ENCODE measurements at places on chromosomes 7 and 10.

DNA sequence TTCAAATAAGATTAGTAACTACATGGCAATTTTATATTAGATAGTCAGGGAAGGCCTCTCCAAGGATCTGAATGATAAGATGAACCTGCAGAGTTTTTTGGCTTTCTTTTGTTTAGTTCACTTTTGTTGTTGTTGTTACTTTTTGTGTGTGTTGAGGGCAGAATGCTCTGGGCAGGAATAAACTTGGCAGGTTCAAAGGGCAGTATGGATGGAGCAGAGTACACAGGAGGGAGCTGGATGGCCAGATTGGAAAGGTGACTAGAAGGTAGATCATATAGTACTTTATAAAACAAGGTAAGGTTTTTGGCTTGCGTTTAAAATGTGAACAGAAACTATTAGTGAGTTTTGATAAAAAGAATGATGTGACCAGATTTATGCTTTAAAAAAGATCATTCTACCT lies 17.9 kb downstream of the CROT start:
- H3K27me3 ChIP-seq: no peaks in the 10 kb centered on the region
- no peaks in the 10 kb centered on the region for H3K36me3 ChIP-seq
- no peak for DNase-seq
- H3K4me3 ChIP-seq: no peak overlapping the region
- H3K27ac ChIP-seq: no peak overlapping the region

DNA sequence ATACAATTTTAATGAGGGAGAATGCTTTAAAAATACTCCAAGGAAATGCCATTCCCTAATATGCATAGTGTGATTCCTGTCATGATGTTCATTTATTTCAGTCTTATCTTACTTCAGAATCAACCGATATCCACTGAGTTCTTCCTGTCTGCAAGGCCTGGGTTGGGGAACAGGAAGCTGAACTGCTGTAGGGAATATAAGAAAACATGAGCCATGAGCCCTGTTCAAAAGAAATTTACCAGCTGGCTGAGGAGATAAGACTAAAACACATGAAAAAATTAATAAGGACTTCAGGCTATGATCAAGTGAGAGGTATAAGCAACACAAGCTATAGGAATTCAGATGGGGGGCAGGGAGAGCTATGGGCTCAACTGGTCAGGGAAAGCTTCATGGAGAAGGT lies 184.7 kb downstream of the PLPP4 start:
- no peak overlapping the region for H3K4me3 ChIP-seq
- no peak overlapping the region for H3K27ac ChIP-seq
- H3K27me3 ChIP-seq: no peaks in the 10 kb centered on the region
- no peaks in the 10 kb centered on the region for H3K36me3 ChIP-seq

DNA sequence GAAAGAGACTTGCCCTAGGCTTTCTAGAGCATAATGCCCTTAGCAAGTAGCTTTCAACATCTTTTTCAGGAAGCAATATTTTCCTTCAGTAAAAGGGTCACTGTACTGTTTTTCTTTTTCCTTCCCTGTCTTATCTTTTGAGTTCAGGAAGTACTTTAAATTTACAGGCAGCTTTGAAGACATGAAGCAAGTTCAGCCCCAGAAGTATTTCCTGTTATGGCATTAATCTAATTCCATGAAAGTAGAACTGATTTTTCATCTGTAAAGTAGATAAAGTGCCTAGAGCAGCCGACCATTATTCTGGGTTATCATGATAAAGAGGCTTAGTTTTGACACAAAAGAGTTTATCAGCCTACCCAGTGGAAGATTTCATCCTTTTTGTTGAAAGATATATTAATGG lies 288.2 kb downstream of the ADK start:
- no peak overlapping the region for H3K4me3 ChIP-seq
- H3K27me3 ChIP-seq: no peaks in the 10 kb centered on the region
- peaks cover 18% of the 10 kb centered on the region for H3K4me1 ChIP-seq
- peak overlapping the region; percentile 48 for H3K27ac ChIP-seq
- peak; percentile 34 for DNase-seq
- H3K36me3 ChIP-seq: no peaks in the 10 kb centered on the region

DNA sequence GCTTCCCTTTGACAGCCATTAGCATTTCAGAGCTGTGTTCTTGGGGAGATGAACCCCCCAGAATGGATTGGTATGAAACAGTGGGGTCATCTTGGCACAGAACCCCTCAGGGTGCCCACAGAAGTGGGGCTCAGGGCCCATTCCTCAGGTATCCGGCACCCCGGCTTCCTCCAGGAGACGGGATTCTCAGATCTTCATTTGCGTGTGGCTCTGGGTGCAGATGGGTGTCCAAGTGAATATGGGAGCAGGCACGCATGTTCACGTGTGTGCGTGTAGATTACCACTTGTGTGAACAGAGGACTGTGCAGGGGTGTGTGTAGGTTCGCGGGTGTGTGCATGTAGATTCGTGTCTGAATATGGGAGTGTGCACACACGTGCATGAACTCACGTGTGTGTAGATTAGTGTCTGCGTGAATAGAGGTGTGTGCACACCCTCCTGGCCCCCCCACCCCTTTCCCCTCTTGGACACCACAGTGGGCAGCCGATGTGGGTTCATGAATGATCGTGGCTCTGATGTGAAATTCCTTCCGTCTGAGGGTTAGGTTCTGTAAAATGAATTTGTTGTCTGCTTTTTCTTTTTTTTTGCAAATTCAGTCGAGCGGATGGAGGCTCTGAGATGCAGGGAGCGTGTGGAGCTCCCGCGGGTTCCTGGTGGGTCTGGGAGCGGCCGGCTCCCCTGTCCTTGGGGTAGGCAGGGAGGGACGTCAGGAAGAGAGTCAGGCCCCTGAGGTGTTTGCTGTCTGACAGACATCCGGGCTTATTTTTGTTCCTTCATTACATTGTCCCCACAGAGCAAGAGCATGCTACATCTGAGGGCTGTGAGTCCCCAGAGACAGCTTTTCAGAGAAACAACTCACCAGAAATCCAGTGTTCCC lies 7.4 kb downstream of the ELFN1 start:
- H3K27ac ChIP-seq: no peak overlapping the region
- H3K4me1 ChIP-seq: peaks cover 3% of the 10 kb centered on the region
- DNase-seq: no peak
- H3K4me3 ChIP-seq: no peak overlapping the region

GRCh38 chr7:31603046-31603445 lies 84.0 kb upstream of the PPP1R17 start:
- H3K4me1 ChIP-seq: no peaks in the 10 kb centered on the region
- no peak for DNase-seq
- H3K4me3 ChIP-seq: no peak overlapping the region
- H3K36me3 ChIP-seq: no peaks in the 10 kb centered on the region
- no peak overlapping the region for H3K27ac ChIP-seq
- no peaks in the 10 kb centered on the region for H3K27me3 ChIP-seq

DNA sequence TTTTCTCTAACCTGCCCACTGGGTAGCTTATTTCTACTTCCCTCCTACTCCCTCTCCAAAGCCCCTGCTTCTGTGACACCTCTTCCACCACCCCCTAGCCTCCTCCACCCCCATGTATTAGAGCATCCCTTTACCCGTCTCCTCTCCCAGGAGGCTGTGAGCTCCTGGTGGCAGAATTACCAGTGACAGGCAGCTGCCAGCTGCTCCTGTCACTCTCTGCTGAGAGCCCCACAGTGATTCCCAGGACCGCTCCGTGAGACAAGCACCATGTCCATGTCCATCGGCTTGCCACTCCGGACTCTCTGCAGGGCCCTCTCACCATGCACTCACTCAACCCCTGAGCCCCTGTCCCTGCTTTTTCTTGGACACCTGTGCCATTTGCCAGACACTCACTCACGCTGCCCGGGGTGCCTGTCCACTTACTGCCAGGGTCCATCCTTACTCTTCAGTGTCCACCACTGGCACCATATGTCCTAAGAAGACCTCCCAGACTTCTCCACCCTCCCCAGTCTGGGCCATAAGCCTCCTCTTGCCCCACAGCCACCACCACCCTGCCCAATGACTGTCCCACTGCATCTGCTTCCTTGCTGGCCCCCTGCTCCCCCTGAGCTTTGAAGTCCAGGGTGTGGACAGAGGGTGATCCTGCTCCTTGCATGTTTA lies 9.8 kb downstream of the WDFY4 start:
- no peaks in the 10 kb centered on the region for H3K36me3 ChIP-seq
- no peak overlapping the region for H3K27ac ChIP-seq
- no peaks in the 10 kb centered on the region for H3K4me1 ChIP-seq
- no peak for DNase-seq
- no peaks in the 10 kb centered on the region for H3K27me3 ChIP-seq
